ENCODE measurements at places on chromosomes 1 and 21.
A peak's percentile ranks its signal among the peaks of the same experiment; 100 is the strongest.

DNA sequence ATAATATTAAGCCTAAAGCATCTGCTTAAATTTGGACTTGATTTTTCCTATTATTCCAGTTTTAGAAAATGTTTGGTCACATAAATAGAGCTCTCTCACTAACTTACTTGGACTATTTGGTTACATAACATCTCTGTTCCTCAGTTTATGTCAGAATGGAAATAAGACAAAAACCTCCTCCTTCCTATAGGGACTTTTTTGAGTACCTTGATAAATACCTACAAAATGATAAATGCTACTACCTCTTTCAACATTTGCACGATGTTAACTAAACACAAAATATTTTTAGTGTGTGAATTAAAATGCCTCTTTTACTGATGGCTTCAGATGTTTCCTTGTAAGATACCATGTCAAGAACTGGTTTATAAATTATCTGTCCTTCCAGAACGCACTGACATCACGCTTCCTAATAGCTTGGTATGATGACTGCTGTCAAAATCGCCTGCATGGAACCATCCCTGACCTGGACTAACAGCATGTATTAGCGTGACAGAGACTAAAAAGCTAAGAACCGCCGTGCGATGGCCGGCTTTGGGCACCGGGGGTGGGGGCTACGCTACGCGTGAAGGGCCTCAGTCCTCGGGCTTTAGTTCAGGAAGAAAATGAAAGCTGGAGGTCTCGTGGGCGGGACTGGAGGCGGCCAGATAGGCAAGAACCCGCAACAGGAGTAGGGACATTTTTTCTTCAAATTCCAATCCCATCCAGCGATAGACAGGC, 133.2 kb upstream of the BARHL2 start:
- H3K36me3 ChIP-seq: no peaks in the 10 kb centered on the region
- no peak overlapping the region for H3K27ac ChIP-seq
- H3K4me3 ChIP-seq: peak overlapping the region; percentile 98
- no peaks in the 10 kb centered on the region for H3K27me3 ChIP-seq

- no peaks in the 10 kb centered on the region for H3K4me1 ChIP-seq
- no peak for DNase-seq
- no peaks in the 10 kb centered on the region for H3K27me3 ChIP-seq
- H3K4me3 ChIP-seq: no peak overlapping the region
Observed at GRCh38 chr1:49435291-49435690, 588.5 kb downstream of the AGBL4 start.

- no peak overlapping the region for H3K4me3 ChIP-seq
- no peak overlapping the region for H3K27ac ChIP-seq
- H3K4me1 ChIP-seq: no peaks in the 10 kb centered on the region
- H3K27me3 ChIP-seq: no peaks in the 10 kb centered on the region
- H3K36me3 ChIP-seq: peaks cover 47% of the 10 kb centered on the region
Observed at GRCh38 chr21:33259428-33259827, 6.7 kb upstream of the IL10RB start.

GRCh38 chr1:79204779-79205479, 198.4 kb upstream of the ADGRL4 start:
- no peak overlapping the region for H3K4me3 ChIP-seq
- H3K27ac ChIP-seq: no peak overlapping the region
- no peaks in the 10 kb centered on the region for H3K36me3 ChIP-seq
- no peaks in the 10 kb centered on the region for H3K4me1 ChIP-seq
- no peak for DNase-seq
- no peaks in the 10 kb centered on the region for H3K27me3 ChIP-seq
